ENCODE measurements at places on chromosomes 6 and 20.

DNA sequence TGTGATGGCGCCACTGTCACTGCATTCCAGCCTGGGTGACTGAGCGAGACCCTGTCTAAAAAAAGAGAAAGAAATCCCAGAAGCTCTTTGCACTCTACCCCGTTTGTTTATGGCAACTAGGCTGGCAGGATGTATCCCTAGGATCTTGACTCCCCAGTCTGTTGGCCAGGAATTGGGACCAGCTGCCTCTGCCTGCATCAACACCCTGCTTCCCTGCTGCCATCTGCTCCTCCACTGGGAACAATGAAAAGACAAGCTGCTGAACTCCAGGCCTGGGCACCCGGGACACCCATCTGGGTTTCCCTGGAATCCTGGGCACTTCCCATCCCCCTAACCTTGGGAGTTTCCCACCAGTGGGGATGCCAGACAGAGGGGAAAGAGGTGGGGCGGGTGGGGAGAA, 64.9 kb downstream of the CPNE5 start:
- peak; percentile 88 for DNase-seq

- DNase-seq, result no peak
These were observed 113.0 kb downstream of the MANEA start for GRCh38 chr6:95690328-95690727.

DNA sequence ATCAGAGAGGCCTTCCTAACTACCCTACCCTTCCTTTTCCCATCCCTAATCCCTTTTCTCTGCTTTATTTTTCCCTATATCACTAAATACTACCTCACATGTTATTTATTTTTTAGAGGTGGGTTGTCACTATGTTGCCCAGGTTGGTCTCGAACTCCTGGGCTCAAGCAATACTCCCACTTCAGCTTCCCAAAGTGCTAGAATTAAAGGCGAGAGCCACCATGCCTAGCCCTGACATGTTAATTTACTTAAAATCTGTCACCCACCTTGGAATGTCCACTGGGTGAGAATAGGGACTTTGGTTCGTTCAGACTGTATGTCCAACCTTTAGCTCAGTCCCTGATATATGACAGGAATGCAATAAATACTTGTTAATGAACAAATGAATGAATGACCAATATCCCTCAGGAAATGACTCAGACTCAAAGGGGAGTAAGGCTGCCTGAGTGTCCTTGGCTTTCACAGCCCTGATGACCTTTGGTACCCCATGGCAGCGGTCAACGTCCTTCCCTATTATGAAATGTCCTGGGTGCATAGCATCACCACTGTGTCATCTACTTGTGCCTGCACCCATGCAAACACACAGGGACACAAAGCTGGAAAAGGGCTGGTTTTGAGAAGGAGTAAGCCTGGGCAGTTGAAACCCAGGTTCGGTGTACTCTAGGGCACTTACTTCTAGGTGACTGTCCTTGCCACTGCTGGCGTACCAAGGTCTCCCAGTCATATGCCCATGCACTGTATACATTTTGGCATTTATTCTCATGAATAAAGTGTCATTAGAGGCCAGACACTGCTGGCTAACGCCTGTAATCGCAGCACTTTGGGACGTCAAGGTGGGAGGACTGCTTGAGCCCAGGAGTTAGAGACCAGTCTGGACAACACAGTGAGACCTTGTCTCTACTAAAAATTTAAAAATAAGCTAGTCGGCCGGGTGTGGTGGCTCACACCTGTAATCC, 26.5 kb downstream of the BCL2L1 start:
- no peak for DNase-seq

DNA sequence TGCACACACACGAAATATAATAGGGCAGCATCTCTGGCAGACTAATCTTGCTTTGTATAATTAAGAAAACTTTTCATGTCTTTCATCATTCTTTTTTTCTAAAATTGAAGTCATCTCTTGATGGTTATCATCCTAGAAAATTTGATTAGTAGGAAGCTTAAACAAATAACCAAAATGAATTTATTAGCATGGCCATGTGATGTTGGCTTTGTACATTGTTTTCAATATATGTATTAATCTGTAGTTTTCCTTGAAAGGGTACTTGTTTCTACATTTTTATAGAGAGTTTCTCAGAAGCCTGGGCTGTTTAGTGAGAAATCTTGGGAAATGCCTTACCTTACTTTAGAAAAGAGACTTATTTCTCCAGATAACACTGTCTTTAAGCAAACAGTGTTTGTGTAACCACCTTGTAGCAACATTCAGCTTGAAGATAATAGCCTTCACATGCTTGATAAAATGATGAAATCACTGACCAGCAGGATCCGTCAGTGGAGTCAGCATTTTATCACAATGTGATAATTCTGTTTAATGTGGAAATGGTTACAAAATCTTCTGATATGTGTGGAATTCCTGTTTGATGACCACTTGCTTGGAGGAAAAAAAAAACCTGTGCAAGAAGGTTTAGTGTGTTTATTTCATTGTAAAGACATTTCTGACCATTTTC, 147.8 kb downstream of the MACROD2 start:
- DNase-seq, result no peak

GRCh38 chr6:53526000-53526399, 18.9 kb downstream of the GCLC start:
- no peak for DNase-seq

DNA sequence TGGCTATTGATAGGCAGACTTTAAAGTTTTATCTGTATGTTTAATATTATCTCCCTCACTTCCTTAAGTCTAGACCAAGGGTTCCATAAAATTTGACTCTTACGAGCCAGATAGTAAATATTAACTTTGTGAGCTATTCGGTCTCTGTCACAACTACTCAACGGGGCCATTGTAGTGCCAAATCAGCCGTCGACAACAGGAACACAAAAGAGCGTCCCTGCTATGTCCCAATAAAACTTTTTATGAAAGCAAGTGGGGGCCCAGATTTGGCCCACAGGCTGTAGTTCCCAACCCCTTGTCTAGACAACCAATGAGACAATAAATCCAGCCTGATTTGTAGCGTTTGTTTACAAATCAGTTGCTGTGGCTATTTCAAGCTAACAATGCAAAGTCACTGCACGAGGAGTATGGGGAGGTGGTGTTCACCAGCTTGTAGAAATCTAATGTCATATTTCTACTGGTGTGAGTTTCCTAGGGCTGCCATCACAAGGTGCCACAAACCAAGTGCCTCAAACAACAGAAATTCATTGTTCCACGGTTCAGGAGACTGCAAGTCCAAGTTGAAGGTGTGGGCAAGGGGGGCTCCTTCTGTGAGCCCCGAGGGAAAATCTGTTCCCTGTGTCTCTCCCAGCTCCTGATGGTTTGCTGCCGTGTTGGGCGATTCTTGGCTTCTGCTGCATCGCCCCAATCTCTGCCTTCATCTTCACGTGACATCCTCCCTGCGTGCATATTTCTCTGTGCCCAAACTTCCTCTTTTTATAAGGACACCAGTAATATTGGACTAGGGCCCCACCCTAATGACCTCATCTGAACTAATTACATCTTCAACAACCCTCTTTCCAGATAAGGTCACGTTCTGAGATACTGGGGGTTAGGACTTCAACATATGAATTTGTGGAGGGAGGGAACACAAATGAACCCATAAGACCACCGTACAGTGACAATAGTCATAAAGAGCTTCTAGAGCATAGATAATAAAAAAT, 356.0 kb upstream of the JARID2 start:
- no peak for DNase-seq

DNA sequence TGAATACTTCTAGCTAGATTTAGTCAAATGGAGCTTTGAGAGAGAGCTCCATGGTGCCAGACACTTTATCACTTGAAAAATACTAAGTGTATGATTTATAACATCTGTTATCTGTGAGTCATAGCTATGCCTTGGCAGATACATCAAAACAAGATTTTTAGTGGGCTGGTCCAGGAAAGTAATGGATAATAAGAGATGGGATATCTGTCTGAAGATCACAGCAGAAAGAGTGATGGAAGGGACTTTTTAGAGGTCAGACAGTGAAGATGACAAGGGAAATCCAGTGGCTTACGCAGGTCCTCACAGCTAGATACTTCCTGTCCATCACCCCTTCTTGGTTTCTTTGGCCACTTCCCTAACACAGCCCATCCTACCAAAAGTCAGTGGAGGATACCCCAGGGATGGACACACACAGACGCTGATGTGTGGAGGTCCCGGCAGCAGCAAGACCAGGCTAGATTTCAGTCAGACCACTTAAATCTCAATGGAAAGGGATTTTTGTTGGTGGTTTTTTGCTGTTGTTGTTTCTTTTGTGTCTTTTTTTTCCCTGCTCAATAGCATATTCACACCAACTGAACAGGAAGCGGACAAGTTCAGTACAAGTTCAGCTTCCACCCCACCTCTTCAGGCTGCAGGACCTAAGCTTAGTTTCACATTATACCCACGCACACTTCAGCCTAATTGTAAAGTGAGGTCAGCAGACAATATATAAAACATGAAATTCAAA, 209.3 kb downstream of the ALDH8A1 start:
- no peak for DNase-seq

GRCh38 chr6:41561416-41561815, 15.2 kb downstream of the FOXP4 start:
- no peak for DNase-seq

GRCh38 chr20:18313411-18313810, 25.1 kb downstream of the ZNF133 start:
- DNase-seq, result no peak

GRCh38 chr20:50428097-50428828, 81.9 kb upstream of the PTPN1 start:
- DNase-seq, result no peak

GRCh38 chr6:68740828-68741500, 105.9 kb downstream of the ADGRB3 start:
- DNase-seq, result no peak

DNA sequence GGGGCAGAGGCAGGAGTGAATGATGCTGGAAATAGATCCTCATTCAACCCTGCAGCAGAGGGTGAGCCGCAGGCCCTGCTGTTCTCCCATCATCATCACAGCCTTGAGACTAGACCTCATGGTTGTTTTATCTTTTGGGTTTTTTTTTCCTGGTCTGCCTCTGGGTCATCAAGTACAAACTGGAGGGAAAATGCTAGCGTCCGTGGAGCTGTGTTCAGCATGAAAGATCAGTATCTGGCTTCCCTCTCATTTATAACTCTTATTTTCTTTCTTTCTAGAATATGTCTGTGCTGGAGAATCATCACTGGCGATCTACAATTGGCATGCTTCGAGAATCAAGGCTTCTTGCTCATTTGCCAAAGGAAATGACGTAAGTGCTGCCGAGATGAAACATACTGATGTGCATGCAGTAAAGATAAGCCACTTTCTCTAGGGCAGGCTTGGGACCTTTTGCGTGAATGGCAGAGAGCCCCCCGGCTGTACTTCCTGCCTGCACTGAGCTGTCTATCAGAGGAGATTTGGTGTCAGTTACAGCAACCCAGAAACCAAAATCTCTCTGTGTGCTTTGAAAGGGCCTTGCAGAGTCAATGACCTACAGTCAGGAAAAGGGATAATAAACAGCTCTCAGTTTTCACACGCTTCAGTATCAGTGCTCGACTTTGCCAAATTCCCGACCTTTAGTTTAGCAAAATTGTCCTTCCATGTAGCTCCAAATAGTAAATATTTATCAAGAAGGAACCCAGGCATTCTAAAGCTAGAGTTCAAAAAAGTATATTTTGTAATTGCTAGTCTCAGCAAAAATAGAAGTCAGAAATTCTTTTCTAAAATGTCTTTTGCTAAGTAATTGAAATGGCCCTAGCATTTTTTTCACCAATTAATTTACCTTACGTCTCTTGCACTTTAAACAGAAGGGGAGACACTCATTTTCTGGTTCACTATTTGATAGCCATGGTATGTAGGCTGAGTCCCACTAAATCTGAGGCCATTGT, 76.3 kb downstream of the MTFR2 start:
- DNase-seq, result no peak

GRCh38 chr6:47247227-47247797, 62.4 kb downstream of the TNFRSF21 start:
- DNase-seq, result peak; percentile 70

DNA sequence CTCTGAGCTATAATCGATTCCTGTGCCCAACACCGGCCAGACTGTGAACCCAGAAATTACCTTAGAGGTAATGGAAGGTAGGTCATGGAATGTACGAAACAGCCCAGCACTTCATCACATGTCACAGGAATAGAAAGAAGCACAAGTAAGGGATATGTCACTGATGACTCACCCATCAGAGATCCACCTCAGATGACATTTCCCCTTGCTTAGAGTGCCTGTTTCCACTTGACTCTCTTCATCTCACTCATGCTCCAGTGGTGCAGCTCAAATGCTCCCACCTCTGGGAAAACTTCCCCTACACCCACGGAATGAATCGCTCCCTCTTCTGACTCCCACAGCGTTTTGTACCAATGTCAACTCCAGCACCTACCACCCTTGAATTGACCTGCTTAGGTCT, 381.6 kb upstream of the CNR1 start:
- no peak for DNase-seq

- no peak for DNase-seq
These were observed 233.7 kb downstream of the THBS2 start for GRCh38 chr6:169019727-169020491.

- no peak for DNase-seq
These were observed 225.1 kb upstream of the FERMT1 start for GRCh38 chr20:6347916-6348315.

DNA sequence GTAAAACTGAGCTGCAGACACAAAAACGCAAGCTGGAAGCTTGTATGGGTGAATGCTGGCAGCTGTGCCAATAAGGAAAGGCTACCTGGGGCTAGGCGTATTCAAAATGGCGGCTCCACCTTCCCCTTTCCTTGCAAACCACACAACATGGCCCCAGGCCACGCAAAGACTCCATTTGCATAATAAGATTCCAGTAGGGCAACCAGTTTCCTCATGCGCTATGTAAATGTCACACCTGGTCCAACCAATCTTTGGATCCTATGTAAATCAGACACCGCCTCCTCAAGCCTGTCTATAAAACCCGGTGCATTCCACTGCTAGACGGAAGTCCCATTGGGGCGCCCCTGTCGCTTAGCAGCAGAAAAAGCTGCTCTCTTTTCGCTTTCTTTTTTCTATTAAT, 505.9 kb upstream of the BTBD3 start:
- no peak for DNase-seq

GRCh38 chr6:46044881-46045617, 29.4 kb upstream of the CLIC5 start:
- no peak for DNase-seq

- DNase-seq, result no peak
These were observed 24.6 kb downstream of the TBXT start for GRCh38 chr6:166143011-166143410.

DNA sequence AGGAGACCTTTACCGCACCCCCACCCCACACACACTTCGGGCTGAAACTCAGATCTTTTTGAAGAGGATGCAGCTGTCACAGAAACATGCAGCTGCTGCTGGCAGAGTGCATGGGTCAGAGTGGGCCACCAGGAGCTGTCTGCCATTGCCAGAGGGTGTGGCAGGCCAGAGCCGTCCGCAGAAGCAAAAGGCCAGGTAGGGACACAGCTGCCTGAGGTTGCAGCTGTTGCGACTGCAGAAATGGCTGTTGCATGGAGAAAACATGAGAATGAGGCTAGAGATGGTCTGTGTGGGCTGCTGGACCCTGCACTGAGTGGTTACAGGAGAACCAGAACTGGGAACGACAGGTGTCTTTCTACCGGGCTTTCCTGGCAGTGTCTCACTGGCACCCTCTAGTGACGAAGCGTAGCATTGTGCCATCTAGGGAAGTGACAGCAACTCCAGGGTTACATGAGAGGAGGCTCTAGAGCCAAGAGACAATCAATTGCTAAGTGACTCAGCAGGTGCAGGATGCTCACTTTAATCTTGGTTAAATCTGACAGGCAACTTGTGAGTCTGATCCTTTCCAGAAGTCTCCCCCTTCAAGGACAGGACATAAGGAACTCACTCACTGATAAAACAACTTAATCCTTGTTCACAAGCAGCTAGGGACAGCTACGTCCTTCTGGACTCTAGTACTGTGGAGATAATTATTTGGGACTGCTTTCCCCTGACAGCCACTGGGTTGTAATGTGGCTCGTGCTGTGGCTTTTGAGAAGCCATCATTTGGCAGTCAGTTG, 29.1 kb upstream of the SERPINB9 start:
- DNase-seq, result peak; percentile 8
